Activated CD4-positive, alpha-beta T cell treated with anti-CD3 and anti-CD28 coated beads for 24 hours (primary cell): ENCODE measurements at places on chromosomes 7 and 10.

DNA sequence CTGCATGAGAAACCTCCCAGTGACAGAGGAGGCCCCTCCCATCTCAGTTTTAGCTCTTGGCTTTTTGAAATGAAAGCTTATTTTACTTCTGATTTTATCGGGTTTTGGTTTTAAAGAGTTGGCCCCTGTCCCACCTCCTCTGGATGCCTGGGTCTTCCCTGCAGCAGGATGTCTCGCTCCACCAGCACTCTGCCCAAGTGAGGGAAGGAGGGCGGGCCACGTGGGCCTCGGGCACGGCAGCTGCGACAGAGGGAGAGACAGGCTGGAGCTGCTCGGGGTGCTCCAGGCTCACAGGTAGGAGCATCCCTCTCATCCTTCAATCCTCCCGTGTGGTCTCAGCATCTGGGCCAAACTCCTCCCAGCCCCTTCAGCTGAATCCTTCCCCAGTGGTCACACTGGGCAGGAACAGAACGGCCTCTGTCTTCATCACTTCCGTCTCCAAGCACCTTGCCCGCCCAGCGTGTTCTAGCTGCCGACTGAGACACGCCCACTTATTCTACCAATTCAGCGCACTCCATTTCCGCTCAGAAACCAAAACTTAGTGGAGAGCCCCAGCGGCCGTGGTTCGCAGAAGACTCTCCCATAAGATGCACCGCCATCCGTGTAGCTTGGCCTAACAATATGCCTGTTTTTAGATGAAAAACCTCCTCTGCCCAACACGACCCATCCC, 222.9 kb downstream of the GLRX3 start:
- DNase-seq, result no peak

DNA sequence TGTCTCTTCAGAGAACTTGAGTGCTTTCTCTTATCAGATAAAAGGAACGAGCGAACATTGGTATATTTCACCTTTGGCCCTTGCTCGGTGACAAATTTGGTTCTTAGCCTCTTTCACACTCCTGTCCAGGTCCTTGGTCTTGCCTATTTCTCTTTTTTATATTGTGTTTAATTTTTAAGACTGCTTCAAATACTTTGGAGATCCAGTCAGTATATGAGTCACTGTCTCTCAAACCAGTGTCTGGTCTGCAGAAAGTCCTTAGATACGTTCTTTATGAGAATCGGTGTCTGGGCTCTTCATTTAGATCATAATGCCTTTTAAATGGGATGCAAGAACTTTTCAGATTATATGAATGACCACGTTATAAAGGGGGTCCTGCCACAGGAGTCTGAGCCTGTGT, 55.0 kb downstream of the PIK3AP1 start:
- no peak for DNase-seq

DNA sequence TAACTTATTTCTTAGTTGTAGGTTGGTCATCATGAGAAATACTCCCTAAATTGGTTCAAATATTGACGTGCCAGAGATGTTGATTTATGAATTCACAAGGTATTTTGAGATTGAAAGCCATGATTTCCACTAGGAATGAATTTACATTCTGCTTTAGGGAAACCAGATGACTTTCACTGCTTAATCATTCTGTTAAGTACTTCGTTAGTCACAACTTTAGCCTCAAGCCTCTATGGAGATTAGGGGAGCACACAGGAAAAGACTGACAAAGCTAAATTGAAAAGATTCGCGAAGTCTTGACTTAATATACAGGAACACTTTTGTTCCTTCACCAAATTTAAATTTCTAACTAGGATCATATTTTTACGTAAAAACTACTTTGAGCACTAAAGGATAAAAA, 250.4 kb upstream of the CACNA2D1 start:
- DNase-seq, result no peak

- DNase-seq, result no peak
These were observed 16.5 kb upstream of the KCND2 start for GRCh38 chr7:120256344-120257070.

DNA sequence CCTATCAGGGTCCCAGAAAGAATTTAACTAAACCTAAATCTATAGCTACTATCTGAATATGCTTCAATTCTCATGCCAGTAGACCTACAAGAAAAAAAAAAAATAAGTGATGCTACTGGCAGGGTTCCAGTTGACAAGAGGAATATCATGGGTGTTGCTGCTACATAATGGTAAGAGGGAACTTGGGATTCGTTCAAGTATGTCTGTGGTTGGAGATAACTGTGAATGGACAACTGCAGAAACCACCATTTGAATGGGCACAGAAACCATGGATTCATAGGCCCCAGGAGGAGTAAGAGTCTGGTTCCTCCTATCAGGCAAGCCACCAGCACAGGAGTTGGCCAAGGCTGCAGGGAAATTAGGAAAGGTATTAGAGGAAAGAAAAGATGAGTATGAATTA, 287.6 kb upstream of the HGF start:
- no peak for DNase-seq

- no peak for DNase-seq
These were observed 186.7 kb downstream of the CRPPA start for GRCh38 chr7:16234493-16235146.

- DNase-seq, result no peak
These were observed 595.0 kb downstream of the ARL4A start for GRCh38 chr7:13282377-13282980.

- DNase-seq, result no peak
These were observed 307.4 kb upstream of the SEMA3C start for GRCh38 chr7:81226234-81226633.
